Body of pancreas (tissue), 4 donors: ENCODE measurements at places on chromosomes 11 and 22. TPM values are rescaled to one million over a fixed set of nuclear protein-coding genes. Genes with fewer than 3 reads are reported as not detected.

The NXPE2 gene
- total RNA-seq = not detected

The DRICH1 gene
- not detected for total RNA-seq

The MRGPRX4 gene
- total RNA-seq = not detected

The RNF169 gene
- 10.2 TPM for total RNA-seq

The KIAA1671 gene
- total RNA-seq = 79.8 TPM

The TRIM51 gene
- total RNA-seq = not detected

The MPZL2 gene
- total RNA-seq = 19.7 TPM

The PDE3B gene
- total RNA-seq = 17.4 TPM

The APOL4 gene
- total RNA-seq = 0.52 TPM

The P2RY6 gene
- total RNA-seq = not detected

The NUP98 gene
- 37.9 TPM for total RNA-seq

The DBX1 gene
- not detected for total RNA-seq
